NCI-H446 (cell line): ENCODE measurements at places on chromosomes 5 and 9.

DNA sequence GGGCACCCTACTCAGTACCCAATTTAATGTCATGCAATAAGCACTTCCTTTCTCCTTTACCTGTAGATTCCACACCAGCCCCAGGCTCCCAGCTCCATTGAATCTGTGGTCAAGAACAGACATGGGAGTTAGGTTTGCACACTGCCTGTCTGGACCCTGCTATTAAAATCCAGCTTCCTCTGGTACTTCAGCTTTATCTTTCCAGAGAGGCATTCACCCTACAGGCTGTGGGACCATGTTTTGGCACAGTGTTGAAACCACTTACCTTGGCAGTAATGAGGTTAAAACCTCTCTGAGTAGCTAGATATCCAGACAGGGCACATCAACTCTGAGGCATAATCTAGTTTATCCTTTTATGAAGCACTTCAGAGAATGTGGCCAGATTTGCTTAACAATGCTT, 191.5 kb upstream of the PCSK5 start:
- DNase-seq = no peak

DNA sequence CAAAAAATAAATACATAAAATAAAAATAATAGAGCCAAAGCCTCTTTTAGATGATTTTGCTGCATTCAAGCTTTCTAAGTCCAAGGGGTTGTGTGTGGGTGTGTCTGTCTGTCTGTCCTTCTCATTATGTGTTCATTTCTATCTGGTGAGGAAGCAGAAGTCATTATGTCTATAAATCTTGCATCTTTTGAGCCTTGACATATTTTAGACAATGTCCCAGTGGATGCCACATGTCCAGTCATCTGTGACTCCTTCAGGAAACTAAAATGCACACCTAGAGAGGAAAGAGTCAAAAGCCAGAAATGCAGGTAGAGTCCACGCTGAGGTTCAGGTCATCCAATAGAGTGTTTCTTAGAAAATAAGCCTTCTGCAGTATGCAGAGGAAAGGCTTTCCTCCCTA, 80.9 kb downstream of the GALNT10 start:
- DNase-seq = no peak

GRCh38 chr5:127428748-127429147, 88.7 kb upstream of the PRRC1 start:
- no peak for DNase-seq

- no peak for DNase-seq
Observed at GRCh38 chr9:3687145-3687544, 161.3 kb upstream of the RFX3 start.

GRCh38 chr5:375921-376798, 54.6 kb downstream of the AHRR start:
- no peak for DNase-seq

GRCh38 chr9:136978073-136978864, 965 bp downstream of the PTGDS start:
- no peak for DNase-seq

DNA sequence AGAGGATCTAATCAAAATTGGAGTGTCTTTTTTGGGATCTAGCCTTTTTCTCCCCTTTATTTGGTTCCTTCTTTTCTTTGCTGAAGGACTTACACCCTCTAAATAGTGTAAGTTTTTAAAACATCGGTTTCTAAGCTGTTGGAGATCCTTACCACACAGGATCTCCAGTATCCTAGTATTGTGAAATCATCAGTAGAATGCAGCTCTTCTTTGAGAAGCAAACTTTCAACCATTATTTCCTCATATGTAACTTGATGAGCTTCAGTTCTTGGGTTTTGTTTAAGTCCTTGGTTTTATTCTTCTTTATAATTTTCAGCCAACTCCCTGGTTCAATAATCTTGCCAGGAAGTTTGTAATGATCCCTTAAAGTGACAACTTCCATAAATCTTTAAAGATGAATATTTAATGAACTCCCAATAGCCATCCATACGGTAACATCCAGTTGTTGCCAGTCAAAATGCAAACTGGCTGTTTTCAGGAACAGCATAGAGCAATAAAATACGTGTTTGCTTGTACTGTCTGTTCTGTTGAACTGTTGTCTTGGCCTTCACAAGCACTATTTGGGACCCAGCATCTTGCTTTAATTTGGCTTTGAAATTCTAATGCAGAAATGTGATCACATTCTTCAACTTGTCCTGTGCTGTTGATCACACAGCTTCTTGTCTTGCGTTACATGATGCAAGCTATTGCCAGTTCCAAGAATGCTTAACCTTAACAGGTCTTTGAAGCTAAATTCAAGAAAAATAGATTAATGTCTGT, 34.8 kb upstream of the TTC23L start:
- DNase-seq = no peak

- DNase-seq = no peak
Observed at GRCh38 chr9:87040410-87041009, 93.2 kb upstream of the GAS1 start.
